ENCODE measurements at places on chromosomes 1 and 21.
A peak's percentile ranks its signal among the peaks of the same experiment; 100 is the strongest.

- DNase-seq: no peak
These were observed 110.9 kb upstream of the IFFO2 start for GRCh38 chr1:19067182-19067911.

GRCh38 chr1:24715658-24716057, 29.6 kb upstream of the CLIC4 start:
- DNase-seq: no peak

- DNase-seq: no peak
These were observed 136.6 kb downstream of the POU2F1 start for GRCh38 chr1:167357305-167357704.

DNA sequence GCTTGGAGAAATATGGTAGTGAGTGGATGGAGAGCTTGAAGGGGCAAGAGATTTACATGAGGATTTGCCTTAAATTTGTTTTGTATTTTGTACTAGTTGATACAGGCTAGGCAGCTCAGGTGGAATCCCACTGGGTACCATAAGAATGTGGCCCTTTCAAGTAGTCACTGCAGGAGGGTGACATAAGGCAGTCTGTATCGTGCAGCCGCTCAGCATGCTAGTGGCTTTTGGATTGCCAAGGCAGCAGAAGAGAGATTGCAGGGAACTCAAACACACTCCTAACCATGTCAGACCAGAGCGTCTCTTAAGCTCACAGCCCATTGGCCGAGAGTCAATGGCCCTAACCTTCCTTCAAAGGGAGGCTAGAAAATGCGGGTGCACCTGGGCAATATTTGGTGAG, 420.0 kb downstream of the ADGRL2 start:
- no peak for DNase-seq

GRCh38 chr1:111611986-111612385, 7.6 kb upstream of the RAP1A start:
- DNase-seq: no peak

- DNase-seq: peak; percentile 29
These were observed 13.2 kb upstream of the MFN2 start for GRCh38 chr1:11967028-11967547.

DNA sequence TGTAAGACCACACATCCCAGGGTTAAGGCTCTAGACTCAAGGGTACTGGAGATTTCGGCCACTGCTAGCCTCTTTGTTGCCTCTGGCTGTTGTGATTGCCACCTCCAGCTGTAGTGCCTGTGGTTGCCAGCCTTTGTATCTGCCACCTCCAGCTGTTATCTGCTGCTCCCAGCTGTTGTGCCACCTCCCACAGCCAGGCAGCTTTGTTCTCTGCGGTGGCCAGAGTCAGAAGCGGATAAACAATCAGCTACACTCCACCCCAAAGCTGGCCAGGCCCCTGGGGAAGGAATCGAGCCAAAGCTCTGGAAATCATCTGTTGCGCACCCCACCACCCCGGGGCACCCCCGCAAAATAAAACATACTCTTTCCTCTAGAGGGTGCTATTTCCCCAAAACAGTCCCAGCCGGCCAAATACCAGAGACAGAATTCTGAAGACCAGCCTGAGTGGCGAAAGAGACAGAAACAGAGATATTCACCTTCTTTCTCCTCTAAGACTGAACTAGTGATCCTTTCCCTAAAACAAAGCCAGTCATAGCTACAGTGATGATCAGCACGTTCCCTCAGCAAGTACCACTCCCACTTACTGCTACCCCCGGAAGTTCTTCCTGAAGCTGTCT, 14.8 kb upstream of the PIGM start:
- DNase-seq: no peak

DNA sequence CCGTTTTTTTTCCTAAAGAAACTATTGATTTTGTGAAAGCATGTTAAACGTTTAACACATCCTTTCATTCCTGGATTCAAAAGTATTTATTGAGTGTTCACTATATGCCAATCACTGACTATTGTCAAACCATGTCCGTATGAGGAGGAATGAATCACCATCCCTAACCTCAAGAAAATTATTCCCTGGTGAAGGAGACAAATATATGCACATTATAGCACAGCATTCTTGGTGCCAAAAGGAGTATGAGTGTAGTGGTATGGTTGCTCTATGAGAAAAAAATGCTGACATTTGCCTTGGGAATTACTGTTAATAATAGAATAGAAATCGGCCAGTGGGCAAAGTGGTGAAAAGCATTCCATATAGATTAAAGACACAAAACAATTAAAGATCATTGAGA, 1390.1 kb downstream of the MRPL39 start:
- no peak for DNase-seq

DNA sequence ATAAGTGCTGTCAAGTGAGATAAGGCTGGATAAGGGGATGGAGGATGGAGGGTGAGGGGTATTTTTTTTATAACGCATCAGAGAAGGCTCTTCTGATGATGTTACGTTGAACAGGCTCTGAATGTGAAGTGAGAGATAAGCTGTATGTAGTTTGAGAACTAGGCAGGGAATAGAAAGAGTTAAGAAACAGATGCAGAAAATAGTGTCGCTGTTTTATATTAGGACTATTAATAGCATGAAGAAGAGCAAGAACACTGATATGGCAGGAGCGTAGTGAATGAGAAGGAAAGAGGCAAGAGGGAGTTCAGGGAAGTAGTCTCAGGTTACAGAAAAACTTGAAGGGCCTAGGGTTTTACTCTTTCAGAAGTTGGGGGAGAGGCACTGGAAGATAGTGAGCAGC, 59.8 kb downstream of the GPR88 start:
- DNase-seq: no peak

GRCh38 chr1:53047737-53048736, 14.0 kb upstream of the PODN start:
- no peak for DNase-seq

GRCh38 chr1:236051242-236051791, 13.6 kb downstream of the NID1 start:
- DNase-seq: no peak

DNA sequence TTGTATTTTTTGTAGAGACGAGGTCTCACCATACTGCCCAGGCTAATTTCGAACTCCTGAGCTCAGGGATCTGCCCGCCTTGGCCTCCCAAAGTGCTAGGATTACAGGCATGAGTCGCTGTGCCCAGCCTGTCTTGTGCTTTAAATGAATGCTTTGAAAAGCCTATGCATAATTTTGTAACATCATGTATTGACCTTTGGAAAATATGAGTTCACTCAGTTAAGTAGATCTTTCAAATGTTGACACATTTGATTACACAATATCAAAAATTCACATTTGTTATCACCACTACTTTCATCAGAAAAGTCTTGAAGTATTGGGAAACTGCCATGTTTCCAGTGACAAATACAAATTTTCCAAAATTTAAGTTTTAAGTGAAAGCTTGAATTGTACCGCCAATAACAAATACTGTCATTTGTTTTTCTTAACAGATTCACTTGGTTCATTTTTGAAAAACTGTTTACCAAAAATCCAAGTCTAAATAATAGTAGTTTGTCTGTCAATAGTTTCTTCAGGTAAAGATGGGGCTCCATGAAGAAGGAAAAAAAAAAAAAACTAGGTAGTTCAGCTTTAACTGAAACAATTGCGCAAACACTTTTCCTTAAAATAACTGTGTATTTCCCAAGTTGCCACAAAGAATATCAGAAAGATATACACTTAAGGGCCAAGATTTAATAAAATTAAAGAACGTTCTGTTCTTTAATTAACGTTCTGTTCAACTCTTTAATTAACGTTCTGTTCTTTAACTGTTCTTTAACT, 233.2 kb upstream of the NR5A2 start:
- DNase-seq: no peak

DNA sequence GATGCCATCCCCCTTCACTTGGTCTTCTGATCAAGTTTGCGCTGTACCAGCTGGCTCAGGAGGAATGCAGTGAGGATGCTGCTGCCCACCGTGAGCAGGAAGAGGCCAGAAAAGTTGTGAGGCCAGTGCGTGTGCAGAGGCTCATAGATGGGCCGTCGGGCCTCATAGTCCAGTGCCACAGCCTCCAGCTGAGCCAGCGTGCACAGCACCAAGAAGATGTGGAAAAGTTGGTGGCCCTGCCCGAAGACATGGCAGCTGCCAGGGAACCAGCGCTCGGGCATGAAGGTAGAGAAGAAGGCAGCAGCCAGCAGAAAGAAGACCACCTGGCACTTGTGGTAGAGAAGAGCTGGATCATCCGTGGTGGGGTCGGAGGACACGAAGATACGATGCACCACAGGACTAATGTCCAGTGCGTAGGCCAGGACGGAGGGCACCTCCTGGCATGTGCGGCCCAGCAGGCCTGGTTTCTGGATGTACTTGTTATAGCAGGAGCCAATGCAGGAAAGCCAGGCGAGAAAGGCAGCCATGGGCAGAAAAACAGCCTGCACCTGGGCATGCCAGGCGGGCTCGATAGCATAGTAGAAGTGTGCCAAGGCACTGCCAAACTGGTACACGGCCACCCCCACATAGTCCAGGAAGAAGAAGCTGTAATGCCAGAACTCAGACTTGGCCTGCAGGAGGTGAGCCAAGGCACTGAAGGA, 3.7 kb upstream of the AUNIP start:
- no peak for DNase-seq

DNA sequence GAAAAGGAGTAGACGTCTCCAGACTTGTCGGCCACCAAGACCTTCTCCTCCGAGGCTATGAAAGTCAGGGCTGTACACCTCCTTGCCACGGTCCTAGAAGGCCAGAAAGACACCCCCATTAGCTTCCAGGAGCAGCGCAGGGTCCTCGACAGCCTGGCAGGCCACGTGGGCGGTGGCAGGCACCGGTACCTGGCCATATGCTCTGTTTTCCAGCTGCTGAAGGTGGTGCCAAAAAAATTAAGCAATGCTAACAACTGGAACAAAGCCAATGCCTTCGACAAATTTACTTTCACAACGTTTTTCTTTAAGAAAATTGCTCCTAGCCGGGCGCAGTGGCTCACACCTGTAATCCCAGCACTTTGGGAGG, 15.9 kb downstream of the WDR4 start:
- no peak for DNase-seq
